ENCODE measurements at places on chromosomes 6 and 20. TPM values are rescaled to one million over a fixed set of nuclear protein-coding genes. Genes with fewer than 3 reads are reported as not detected.

DNA sequence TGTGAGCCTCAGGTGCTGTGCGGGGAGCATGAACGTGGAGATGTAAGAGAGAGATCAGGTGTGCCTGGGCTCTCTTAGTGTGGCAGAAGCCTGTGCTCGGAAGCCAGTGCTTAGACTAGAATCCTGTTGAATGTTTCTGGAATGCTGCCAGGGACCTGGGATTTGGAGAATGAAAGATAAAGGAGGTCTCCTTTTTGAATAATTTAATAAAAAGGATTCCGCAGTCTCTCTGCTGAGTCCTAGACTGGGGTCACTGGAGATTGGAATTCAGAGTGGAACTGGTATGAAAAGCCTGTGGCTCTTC lies 18.8 kb upstream of the EFCAB8 start:
- no peak overlapping the region for H3K4me3 ChIP-seq
- H3K27ac ChIP-seq: peak overlapping the region; percentile 1
- no peaks in the 10 kb centered on the region for H3K27me3 ChIP-seq
- no peak for DNase-seq
- H3K36me3 ChIP-seq: peaks cover 91% of the 10 kb centered on the region
- peaks cover 55% of the 10 kb centered on the region for H3K4me1 ChIP-seq

DNA sequence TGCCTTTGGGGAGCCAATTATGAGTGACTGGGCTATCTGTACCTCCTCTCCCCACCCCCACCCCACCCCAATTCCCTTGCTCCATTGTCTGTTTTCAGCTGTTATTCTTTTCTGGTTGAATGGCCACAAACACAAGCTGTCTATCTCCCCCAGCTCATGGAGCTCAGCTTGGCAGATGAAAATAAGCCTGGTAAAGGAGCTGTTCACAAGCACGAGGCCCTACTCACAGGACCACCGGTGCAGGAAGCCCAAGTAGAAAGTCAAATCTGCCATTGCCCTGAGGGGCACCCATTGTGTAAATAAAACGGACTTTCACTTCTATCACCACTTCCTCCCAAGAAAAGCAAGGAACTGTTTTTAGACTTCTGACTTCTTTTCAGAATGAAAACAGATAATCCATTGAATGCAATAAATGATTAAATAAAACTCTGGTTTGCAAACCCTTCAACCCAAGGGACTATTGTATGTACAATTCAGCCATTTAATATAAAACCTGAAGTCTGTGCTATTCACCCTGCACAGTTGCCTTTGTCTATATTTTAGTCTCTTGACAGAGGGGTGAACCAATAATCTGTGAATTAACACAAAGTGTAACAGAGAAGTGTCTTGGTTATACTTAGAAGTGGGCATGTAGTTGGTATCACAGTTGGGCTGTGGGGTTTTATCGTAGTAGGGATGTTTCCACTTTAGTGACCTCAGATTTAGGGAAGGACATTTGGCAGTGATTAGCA lies 27.7 kb downstream of the RIPOR2 start:
- peaks cover 90% of the 10 kb centered on the region for H3K36me3 ChIP-seq
- H3K4me3 ChIP-seq: peak overlapping the region; percentile 93
- no peaks in the 10 kb centered on the region for H3K27me3 ChIP-seq
- peaks cover 96% of the 10 kb centered on the region for H3K4me1 ChIP-seq
- DNase-seq: no peak
- peak overlapping the region; percentile 98 for H3K27ac ChIP-seq

DNA sequence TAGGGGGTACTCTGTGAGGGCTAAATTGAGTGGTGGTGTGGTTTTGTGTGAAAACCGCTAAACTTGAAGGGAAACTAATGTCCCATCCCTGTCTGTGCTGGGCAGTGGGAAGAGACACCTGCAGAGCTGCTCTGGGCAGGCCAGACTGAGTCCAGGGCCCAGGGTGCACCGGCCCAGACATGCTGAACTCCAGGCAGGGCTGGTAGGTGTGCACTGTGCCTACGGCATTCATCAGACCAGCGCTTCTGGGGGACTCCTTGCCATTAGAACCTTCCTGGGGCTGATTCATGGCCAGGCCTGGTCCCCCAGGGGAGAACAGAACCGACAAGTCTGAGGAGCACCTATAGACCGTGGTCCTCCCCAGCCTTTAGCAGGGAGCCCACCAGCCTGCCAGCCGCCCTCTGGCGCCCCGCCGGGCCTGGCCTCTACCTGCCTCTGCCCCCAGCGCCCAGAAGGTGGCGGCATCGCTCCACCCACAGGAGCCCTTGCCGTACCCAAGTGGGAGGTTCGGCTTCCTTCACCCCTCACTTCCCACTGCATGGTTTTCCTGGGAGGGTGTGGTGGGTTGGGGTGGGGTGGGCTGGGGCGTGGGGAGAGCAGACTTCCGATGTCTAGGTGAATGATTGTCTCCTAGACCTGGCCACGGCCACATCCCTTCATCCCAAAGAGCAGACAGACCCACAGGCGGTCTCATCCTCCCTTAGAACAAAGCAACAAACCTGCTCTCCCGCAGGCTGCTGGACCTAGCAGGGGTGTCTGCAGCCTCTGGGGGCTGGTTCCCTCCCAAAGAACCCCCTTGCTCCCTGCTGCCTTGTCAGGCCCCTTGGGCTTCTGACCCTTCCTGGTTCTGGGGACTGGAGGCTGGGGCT lies 15.5 kb downstream of the CCDC167 start:
- peak; percentile 80 for DNase-seq
- H3K4me3 ChIP-seq: no peak overlapping the region
- H3K27ac ChIP-seq: peak overlapping the region; percentile 35
- H3K36me3 ChIP-seq: no peaks in the 10 kb centered on the region
- no peaks in the 10 kb centered on the region for H3K27me3 ChIP-seq

DNA sequence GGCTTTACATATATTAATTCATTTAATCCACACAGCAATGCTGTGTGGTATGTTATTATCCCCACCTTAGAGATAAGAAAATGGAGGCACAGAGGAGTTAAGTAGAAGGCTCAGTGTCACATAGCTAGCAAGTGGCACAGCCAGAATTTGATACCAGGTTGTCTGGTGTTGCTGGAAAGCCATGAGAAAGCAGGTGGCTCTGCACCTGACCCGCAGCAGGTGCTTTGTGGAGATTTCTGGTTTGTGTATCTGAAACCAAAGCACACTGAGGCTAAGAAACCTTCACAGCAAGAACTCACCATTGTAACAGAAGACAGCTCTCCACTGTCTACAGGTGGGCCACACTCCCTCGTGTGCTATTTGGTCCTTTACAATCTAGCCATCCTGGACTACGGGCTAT lies 7.5 kb downstream of the ELMO2 start:
- peak overlapping the region; percentile 75 for H3K27ac ChIP-seq
- no peaks in the 10 kb centered on the region for H3K36me3 ChIP-seq
- H3K27me3 ChIP-seq: no peaks in the 10 kb centered on the region
- peak overlapping the region; percentile 51 for H3K4me3 ChIP-seq
- H3K4me1 ChIP-seq: peaks cover 83% of the 10 kb centered on the region

DNA sequence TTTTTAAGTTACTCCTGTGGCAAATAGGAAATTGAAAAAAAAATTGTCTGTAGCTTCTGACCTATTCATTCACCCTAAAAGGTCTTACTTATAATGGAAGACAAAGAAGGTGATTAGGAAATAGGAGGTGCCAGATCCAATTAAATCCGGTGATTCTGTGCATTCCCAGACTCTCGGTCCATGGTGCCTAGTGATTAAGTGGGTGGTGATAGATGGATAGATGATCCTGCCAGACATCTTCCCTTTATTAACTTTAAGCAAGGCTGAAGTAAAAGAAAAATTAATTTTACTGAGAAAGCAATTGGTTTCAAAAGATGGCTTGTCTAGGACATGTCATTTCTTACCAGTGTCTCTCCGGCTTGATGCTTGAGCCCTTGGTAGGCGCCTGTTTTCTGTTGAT lies 80.0 kb downstream of the SH3BGRL2 start:
- no peak for DNase-seq
- peaks cover 3% of the 10 kb centered on the region for H3K27me3 ChIP-seq
- no peaks in the 10 kb centered on the region for H3K36me3 ChIP-seq
- no peak overlapping the region for H3K4me3 ChIP-seq
- no peaks in the 10 kb centered on the region for H3K4me1 ChIP-seq
- H3K27ac ChIP-seq: peak overlapping the region; percentile 15

GRCh38 chr20:60561052-60561451 lies 602.8 kb downstream of the CDH26 start:
- peaks cover 2% of the 10 kb centered on the region for H3K4me1 ChIP-seq
- no peak overlapping the region for H3K27ac ChIP-seq
- no peaks in the 10 kb centered on the region for H3K36me3 ChIP-seq
- peaks cover 8% of the 10 kb centered on the region for H3K27me3 ChIP-seq
- DNase-seq: no peak

- no peak overlapping the region for H3K4me3 ChIP-seq
- H3K4me1 ChIP-seq: peaks cover 64% of the 10 kb centered on the region
- no peak overlapping the region for H3K27ac ChIP-seq
- no peak for DNase-seq
Measured at GRCh38 chr6:12033770-12034169, 21.7 kb downstream of the HIVEP1 start.

WDR46 gene
- 59.0 TPM for total RNA-seq

DNA sequence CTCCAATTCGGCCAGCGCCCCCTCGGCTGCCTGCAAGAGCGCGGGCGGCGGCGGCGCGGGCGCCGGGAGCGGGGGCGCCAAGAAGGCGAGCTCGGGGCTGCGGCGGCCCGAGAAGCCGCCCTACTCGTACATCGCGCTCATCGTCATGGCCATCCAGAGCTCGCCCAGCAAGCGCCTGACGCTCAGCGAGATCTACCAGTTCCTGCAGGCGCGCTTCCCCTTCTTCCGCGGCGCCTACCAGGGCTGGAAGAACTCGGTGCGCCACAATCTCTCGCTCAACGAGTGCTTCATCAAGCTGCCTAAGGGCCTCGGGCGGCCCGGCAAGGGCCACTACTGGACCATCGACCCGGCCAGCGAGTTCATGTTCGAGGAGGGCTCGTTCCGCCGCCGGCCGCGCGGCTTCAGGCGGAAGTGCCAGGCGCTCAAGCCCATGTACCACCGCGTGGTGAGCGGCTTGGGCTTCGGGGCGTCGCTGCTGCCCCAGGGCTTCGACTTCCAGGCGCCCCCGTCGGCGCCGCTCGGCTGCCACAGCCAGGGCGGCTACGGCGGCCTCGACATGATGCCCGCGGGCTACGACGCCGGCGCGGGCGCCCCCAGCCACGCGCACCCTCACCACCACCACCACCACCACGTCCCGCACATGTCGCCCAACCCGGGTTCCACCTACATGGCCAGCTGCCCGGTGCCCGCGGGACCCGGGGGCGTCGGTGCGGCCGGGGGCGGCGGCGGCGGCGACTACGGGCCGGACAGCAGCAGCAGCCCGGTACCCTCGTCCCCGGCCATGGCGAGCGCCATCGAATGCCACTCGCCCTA lies 963 bp downstream of the FOXF2 start:
- no peak for DNase-seq
- H3K27me3 ChIP-seq: peaks cover 42% of the 10 kb centered on the region
- peaks cover 12% of the 10 kb centered on the region for H3K4me1 ChIP-seq
- peak overlapping the region; percentile 81 for H3K4me3 ChIP-seq
- no peak overlapping the region for H3K27ac ChIP-seq
- peaks cover 2% of the 10 kb centered on the region for H3K36me3 ChIP-seq

GRCh38 chr6:114449659-114450058 lies 106.8 kb upstream of the HS3ST5 start:
- H3K36me3 ChIP-seq: no peaks in the 10 kb centered on the region
- H3K27me3 ChIP-seq: no peaks in the 10 kb centered on the region
- no peaks in the 10 kb centered on the region for H3K4me1 ChIP-seq
- DNase-seq: no peak
- H3K27ac ChIP-seq: no peak overlapping the region

TRAPPC3L gene
- total RNA-seq: not detected

KCNK15 gene
- not detected for total RNA-seq

DNA sequence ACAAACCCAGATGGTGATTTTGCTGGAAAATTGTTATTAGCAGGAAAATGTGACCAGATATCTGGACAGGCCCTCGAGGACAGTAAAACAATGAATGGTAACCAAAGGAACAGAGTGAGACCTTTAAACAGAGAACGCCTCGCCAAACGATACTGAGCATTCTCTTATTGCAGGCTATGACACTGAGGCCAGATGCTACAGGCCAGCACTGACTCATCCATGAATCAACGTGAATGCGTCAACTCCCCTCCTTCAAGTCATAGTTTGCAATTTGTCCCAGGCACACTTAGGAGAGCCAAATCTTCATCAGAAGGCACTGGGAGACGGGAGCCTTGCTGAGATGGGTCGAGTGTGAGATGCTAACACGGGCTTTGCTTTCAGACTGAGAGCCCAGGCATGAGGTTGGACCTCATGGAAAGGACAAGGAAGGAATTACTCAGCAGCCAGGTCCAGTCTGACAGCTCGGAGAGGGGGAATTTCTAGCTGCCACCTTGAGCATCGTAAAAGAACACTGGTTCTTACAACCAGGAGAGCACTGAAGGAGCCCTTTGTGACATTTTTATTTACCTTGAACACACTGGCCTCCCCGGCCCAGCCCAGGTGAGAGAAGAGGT lies 60.7 kb downstream of the BMP7 start:
- H3K27ac ChIP-seq: no peak overlapping the region
- H3K27me3 ChIP-seq: peaks cover 17% of the 10 kb centered on the region
- no peak overlapping the region for H3K4me3 ChIP-seq
- no peak for DNase-seq

- no peak overlapping the region for H3K4me3 ChIP-seq
- H3K27me3 ChIP-seq: no peaks in the 10 kb centered on the region
- peak overlapping the region; percentile 79 for H3K27ac ChIP-seq
- no peak for DNase-seq
- peaks cover 70% of the 10 kb centered on the region for H3K4me1 ChIP-seq
Measured at GRCh38 chr6:35359744-35360348, 17.5 kb downstream of the PPARD start.

DNA sequence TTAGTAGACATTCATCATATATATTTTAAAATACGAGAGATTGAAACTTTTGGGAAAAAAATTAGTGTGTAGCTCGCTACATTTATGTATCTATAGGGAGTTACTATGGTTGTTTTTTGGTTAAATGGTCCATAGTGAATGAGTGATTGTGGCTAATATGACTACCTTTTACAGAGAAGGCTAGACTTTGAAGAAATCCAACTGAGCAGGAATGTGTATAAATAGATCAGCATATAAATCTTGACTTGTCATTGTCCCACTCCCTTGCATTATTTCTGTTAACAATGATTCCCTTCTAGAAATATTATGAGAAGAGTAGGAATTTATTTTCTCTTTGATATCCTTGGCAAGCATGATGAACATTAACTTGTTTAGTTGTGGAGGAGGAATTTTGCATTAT lies 737.8 kb upstream of the MAP3K7 start:
- DNase-seq: no peak
- no peak overlapping the region for H3K27ac ChIP-seq
- no peaks in the 10 kb centered on the region for H3K27me3 ChIP-seq
- no peaks in the 10 kb centered on the region for H3K36me3 ChIP-seq
- H3K4me1 ChIP-seq: no peaks in the 10 kb centered on the region

DNA sequence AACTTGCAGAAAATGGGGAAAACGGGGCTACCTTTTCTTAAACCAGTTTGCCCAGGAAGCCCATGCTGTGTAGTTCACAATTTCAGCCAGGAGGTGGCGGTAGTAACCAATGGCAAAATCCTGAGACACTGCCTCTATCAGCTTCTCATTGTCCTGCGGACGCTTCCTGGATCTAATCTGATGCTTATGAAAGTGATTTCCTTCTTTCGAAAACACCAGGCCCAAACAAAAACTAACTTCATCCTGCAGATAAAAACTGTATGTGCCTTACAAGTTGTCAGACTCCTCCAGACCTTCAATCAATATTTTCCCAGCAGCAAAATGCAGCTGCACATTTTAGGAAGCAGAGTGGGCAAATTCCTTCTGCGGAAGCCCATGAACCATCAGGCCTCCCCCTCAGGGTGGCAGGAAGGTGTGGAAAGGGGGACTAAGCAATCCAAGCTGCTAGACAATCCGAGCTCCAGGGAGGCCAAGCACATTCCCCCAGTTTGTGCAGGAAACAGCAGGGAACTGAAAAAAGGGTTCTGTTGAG lies 88.5 kb downstream of the LY86 start:
- no peak overlapping the region for H3K4me3 ChIP-seq
- peak; percentile 68 for DNase-seq
- H3K36me3 ChIP-seq: no peaks in the 10 kb centered on the region
- H3K27me3 ChIP-seq: no peaks in the 10 kb centered on the region
- peaks cover 9% of the 10 kb centered on the region for H3K4me1 ChIP-seq
